Ureter (tissue), 1 donor: ENCODE measurements at places on chromosomes 3 and 15.

DNA sequence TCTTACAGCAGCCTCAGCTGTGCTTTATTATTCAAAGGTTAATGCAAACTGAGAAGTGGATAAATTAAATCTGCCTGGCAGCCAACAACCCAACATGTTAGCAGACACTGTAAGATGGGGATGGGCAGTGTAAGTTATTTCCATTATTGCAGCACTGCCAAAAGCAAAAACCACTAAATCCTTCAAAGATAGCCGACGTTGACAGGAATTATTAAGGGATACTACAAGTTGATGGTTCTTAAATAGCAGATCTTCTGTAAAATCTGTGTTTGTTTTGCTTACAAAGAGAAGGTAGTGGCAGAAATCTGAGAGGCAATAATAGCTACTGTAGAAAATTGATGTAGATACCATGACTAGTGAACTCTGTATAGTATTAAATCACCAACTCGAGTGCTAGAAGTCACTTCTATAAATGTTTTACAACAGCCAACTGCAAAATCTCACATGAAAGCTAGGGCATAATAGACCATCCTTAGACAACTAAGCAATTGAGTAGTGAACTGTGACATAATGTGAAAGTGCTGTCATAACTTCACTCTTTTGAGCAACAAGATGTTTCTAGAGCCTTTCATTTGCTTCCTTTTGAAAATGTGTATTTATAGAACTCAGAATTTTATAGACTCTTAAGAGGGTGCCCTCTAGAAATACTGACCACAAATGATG lies 278.6 kb downstream of the UBE2E2 start:
- no peak for DNase-seq

GRCh38 chr3:114294940-114295480 lies 1.2 kb downstream of the TIGIT start:
- DNase-seq: no peak

- DNase-seq: no peak
Measured at GRCh38 chr3:115626006-115626409, 2.7 kb downstream of the GAP43 start.

GRCh38 chr15:70447521-70447920 lies 315.8 kb downstream of the UACA start:
- no peak for DNase-seq

- no peak for DNase-seq
Measured at GRCh38 chr15:88821993-88822392, 18.8 kb downstream of the ACAN start.

- DNase-seq: no peak
Measured at GRCh38 chr15:80058044-80058443, 1.4 kb upstream of the ZFAND6 start.

DNA sequence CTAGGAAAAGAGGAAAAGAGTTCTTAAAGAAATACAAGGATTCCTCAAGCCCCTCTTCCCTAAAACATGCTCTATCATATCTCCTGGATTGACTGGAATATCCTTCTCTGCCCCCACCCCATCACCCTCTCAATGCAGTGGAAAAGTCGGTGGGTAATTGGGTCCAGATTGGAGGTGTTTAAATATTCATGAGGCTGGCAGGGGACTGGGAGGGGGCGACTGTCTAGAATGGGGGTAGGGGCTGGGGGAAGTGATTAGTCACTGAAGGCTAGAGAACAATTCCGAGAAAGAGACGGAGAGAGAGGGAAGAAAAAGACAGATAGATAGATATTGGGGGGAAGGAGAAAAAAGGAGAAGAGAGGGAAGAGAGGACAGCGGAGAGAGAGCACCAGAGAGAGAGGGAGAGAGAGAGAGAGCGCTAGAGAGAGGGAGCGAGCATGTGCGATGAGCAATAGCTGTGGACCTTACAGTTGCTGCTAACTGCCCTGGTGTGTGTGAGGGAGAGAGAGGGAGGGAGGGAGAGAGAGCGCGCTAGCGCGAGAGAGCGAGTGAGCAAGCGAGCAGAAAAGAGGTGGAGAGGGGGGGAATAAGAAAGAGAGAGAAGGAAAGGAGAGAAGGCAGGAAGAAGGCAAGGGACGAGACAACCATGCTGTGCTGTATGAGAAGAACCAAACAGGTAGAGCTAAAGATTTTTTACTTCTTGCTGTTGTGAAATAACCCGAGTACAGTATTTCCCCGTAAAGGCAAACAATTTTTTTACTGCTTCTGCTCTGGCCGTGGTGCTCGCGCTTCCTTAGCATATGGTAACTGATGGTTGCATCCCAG lies at the start of gene GAP43:
GAP43 (plus strand) TSS at position 467 of the 825 bp plus-strand sequence; CDS start at position 647, 180 bp downstream.
- peak; percentile 45 for DNase-seq

- DNase-seq: no peak
Measured at GRCh38 chr3:193498215-193498614, 56.5 kb downstream of the ATP13A4 start.

DNA sequence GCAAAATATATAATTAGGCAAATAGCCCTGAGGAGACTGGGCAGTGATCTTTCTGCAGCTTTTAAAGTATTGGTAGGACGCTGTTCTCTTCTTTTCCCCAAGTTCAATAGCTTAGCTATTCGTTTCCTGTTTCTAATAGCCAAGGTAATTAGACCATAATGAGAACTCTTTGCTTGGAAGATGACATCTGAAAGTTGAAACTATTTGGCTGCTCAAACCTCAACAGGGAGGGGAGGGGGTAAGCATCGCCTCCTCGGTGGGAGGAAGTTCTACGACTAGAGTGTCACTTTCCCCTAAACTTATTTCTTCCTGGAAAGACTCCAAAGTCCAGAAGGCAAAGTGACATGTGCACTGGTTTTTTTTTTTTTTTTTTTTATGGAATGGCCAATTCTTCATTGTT lies 22.8 kb upstream of the ALDH1A3 start:
- DNase-seq: no peak

DNA sequence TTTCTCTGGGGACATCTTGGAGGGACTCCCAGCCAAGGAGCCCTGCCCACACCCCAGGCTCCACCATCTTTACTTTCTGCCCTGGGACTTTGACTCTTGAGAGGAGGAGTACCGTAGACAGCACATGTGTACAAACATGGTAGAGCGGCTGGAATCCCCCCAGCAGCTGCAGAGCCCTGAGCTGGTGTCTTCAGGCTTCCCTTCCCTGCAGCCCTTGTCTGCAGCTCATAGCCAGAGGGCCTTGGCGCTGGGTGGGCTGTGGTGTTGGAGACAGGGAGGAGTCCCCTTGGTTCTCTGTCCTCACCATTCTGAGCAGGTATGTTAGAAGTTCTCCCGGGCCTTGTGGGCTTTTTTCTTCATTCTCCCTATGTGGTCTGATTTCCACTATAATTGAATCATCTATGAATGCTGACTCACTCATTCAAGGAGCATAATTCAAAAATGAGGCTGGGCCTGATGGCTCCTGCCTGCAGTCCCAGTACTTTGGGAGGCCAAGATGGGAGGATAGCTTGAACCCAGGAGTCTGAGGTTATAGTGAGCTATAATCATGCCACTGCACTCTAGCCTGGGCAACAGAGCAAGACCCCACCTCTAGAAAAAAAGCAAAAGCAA lies 97.8 kb upstream of the MEF2A start:
- DNase-seq: no peak

DNA sequence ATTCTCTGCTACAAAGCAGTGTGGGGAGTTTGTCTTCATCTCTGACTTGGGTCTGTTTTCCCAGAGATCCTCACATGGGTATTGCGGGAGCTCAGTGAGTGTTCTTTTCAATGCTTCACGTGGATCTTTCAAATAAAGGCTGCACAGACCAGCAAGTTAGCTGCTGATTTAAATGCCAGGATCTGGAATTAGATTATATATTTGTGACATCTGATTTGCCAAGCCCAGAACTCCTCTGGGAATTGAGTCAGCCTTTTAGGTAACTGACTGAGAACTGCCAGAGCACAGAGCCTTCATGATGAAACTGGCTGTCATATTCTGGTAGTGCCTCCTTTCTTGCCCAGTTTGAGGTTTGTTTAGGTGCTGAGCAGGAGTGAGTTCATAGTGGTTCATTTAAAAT lies 14.7 kb downstream of the EDEM1 start:
- DNase-seq: no peak

DNA sequence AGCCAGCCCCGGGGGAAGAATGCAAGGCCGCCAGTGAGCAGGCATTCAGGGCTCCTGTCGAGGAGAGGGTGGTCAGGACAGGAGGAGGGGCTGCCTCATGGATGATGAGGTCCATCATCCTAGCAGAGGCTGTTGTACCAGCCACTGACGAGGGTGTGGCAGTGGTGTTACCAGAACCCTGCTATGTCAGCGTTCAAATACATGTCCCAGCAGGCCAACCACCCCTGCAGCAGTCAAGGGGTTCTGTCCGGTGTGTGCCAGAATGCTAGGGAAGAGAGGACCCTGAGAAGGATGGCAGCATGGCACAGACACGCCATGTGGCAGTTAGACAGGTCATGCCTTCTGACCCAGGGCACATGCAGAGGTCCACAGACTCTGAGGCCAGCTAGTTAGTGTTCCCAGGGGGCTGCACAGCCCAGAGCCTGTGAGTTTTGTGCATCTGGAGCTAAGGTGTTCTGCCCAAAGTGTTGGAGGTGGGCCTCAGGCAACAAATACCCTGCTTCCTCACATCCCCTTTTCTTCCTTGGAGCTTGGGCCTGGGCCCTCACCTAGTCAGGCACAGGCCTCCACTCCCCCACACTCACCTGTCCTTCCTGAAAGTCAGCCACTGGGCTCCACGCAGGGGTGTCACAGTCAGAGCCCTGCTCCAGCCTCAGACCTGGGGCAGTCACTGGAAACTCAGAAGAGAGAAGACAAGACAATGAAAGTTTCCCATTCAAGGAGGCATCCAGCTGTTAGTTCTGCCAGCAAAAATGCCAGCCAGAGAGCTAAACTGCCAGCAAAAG lies 7.8 kb downstream of the PAK6 start:
- DNase-seq: no peak

DNA sequence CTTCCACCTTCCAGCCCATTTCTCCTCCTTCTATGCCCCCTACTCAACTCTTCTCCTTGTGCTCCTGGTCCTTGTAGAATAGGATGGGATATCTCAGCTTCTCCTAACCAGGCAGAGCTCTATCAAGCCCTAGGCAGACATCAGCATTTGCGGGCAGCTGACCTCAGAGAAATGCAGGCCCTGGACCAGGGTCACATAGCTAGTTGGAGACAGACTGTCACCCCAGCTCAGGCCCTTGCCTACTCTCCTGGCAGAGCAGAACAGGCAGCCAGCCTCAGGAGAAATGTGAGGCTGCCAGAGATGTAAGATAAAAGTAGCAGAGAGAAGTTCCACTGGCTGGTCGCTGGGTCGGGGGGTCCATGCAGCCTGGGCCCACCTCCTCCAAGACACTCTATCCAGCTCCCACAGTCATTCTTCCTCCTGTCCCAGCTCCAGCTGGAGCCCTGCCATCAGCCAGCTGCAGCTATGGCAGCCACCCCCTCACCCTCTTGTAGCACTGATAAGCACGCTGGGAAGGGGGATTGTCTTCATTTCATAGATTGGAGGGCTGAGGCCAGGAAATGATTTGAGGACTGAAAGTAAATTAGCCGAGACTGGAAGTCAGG lies 4.0 kb downstream of the CYP8B1 start:
- DNase-seq: no peak

- DNase-seq: no peak
Measured at GRCh38 chr3:11924518-11924917, 77.8 kb upstream of the TAMM41 start.

DNA sequence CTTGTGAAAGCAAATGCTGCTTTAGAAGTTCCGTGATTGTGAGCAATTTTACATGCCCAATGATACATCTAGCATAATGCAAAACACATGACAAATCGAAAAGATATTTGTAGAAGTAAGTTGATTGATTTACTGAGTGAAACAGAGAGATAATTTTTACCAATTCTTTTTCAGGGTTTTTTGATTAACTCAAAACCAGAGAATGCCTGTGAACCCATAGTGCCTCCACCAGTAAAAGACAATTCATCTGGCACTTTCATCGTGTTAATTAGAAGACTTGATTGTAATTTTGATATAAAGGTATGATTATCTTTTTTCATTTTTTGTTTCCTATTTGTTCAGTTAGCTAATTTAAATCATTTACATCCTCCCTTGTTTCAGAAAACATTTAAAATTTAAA lies 58.8 kb downstream of the RNF13 start:
- no peak for DNase-seq

- no peak for DNase-seq
Measured at GRCh38 chr3:132009241-132009640, 25.6 kb downstream of the CPNE4 start.

DNA sequence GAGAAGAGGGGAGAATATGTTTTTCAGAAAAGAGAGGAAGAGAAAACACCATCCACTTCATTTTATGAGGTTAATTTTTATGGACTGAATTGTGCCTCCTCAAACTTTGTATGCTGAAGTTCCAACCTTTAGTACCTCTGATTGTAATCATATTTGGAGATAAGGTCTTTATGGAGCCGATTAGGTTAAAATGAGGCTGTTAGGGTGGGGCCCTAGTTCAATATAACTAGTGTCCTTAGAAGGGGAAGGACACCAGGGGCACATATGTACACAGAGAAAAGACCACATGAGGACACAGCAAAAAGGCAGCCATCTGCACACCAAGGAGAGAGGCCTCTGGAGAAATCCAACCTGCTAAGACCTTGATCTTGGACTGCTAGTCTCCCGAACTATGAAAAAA lies 38.9 kb upstream of the TCF12 start:
- no peak for DNase-seq

GRCh38 chr15:33547876-33548275 lies 237.1 kb downstream of the RYR3 start:
- no peak for DNase-seq

DNA sequence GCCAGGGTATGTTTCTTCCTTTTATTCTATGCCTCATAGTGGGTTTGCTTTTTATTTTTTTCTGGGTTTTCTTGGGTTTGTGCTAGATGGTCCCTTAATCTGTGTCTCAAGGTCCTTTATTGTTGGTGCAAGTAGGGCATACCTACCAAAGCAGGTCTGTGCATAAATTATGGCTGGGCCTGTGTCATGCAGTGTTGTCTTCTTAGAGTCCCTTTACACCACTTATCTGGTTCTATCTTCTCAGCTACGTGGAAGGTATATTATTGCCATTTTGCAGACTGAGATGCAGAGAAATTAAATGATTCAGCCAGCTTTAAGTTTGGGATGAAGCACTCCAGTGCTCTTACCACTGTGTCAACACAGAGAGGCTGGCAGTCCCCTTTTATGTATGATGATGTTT lies 293.5 kb upstream of the SOX2 start:
- DNase-seq: no peak

DNA sequence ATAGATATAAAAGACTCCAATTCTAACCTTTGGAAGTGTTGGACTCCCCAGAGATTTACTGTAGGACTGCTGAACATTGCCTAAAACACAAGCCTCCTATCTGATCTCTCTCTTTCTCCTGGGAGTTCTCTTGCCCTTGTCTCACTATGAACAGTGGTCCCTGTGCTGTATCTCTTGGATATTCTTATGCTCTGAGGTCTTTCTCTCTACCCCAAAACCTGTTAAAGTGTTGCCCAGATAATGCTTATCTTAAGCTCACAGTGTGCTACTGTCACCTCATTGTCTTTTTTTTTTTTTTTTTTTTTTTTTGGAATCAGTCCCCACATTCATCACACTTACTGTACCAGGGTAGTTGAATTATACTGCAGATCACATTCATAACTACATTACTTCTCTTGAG lies 131.0 kb upstream of the CBLB start:
- DNase-seq: no peak

DNA sequence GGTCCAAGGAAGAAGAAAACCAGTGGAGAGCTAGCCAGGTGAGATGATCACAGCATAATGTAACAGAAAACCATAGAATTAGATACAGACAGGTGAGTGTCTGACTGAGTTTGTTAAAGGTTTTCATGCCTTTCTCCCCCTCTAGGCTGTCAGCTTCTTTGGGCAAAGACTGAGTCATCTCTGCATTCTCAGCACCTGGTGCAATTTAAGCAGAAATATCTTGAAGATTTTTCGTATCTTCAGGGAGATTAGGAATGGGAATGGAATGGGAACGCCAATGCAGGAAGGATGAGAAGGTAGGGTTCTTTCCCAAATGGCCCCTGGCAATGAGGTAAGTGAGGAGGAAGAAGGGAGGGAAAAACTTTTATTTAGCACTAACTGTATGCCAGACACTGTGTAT lies 122.0 kb upstream of the SLC7A14 start:
- DNase-seq: no peak
